Endothelial cell of umbilical vein (primary cell): ENCODE measurements at places on chromosomes 2 and 18. TPM values are rescaled to one million over a fixed set of nuclear protein-coding genes. Genes with fewer than 3 reads are reported as not detected.
A peak's percentile ranks its signal among the peaks of the same experiment; 100 is the strongest.

DNA sequence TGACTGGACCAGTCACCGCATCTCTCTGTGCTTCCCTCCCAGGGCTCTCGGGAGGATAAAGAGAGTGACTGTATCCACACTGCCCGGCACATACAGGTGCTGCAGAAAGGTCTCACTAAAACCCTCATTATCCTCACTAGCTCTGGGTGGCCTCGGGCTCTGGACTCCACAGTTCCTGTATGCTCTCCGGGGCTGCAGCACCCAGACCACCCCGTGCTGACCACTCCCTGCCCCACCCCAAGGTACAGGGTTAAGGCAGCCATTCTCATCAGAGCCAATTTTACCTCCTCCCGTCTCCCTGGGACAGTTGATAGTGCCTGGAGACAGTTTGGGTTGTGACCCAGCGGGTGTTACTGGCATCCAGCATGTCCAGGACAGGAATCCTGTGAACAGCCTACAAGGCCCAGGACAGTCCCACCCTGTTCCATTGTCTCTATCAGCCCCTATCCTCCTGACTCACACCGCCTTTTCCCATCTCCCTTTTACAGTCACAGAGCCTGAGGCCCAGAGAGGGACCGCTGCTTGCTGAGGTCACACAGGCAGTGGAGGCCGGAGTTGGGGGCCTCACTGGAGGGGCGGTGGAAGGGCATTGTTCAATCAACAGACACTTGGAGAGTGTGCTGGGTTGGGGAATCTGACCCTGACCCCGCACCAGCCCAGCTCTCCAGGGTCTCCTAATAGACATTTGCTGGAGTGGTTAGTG lies 1.7 kb downstream of the ZAP70 start:
- H3K4me3 ChIP-seq, result no peak overlapping the region
- H3K36me3 ChIP-seq, result no peaks in the 10 kb centered on the region
- H3K27ac ChIP-seq, result no peak overlapping the region
- no peaks in the 10 kb centered on the region for H3K27me3 ChIP-seq
- H3K4me1 ChIP-seq, result no peaks in the 10 kb centered on the region

- H3K27ac ChIP-seq, result peak overlapping the region; percentile 63
- peaks cover 9% of the 10 kb centered on the region for H3K27me3 ChIP-seq
- H3K4me1 ChIP-seq, result peaks cover 7% of the 10 kb centered on the region
- no peak for DNase-seq
- H3K36me3 ChIP-seq, result no peaks in the 10 kb centered on the region
Observed at GRCh38 chr18:10526561-10526949, 728 bp downstream of the NAPG start.

DNA sequence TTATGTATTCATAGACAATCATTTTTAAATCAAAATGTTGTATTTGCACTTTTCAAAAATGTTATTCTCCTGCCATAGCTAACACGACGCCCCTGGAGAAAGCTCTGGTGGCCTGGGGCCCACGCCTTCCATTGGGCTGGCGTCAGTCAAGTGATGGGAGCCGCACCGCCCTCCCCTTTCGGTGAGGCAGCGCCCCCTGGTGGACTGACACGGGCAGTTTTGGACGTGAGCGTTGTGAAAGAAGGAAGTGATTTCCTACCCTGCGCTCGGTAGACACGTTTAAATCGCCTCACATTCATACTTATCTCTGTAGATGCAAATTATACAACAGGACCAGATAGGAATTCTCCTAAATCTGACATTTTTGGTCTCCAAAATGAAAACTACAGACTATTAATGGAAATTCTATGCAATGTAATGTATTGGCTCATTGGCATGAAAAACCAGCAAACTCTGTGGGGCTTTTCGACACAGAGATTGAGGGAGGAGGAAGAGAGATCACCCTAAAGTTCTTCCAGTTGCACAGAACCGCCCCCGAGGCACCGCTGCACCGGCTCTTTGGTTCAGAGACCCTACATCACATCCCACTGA lies 326.2 kb upstream of the SOX11 start:
- no peaks in the 10 kb centered on the region for H3K4me1 ChIP-seq
- H3K4me3 ChIP-seq, result no peak overlapping the region
- peak; percentile 7 for DNase-seq
- no peaks in the 10 kb centered on the region for H3K27me3 ChIP-seq

- no peaks in the 10 kb centered on the region for H3K36me3 ChIP-seq
- H3K4me3 ChIP-seq, result no peak overlapping the region
- no peaks in the 10 kb centered on the region for H3K27me3 ChIP-seq
- H3K4me1 ChIP-seq, result no peaks in the 10 kb centered on the region
- no peak overlapping the region for H3K27ac ChIP-seq
Observed at GRCh38 chr2:170227507-170227947, 49.6 kb downstream of the MYO3B start.

DNA sequence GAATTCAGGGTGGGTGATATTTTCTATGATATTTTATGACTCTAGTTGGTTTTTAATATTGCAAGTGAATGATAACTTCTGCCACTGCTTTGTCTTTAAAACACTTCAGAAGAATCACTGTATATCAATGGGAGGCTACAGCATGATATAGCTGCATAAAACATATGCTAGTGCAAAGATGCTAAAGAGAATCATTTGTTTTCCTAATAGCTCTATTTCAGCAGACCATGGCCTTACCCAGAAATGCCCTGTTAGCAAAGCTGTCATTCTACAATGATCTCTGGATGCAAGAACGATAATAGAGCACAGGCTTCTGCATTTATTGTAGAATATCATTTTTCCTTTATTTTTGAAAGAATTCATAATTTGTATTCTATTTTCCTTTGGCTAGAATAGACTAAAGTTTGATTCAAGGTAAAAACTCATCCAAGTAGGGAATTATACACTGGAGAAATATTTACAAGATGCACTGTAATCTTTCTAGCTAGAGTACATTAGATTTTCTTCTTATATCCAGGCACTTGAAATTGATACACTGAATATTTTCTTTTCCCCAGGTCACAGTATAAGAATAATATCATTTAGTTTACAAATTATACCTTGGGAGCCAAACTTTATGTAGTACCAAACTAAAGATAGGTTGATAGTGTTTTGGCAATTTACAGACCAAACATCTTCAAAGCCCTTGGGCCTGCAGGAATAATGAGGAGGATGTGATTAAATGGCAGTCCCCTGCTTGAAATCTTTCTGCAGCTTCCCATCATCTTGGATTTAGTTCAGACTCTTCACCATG lies 252.6 kb upstream of the LINC00305 start:
- no peak for DNase-seq
- no peak overlapping the region for H3K4me3 ChIP-seq
- H3K4me1 ChIP-seq, result peaks cover 3% of the 10 kb centered on the region

DNA sequence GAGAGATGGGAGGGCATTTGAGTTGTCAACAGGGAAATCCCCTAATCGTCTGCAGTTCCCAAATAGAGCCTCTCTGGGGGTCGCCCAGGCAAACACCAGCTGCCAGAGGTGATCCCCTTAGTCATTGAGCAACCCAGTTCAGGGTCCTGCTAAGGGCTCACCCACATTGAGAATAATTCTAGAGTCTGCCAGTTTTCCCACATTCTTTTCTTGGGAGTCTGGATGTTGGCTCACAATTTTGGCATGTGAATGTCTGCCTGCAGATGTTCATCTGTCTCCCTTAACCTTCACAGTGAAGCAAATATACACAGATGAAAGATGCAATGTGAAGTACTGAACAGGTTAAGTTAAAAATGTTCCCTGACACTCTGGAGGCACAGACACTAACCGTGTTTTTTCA lies 11.4 kb upstream of the SMIM21 start:
- no peak overlapping the region for H3K27ac ChIP-seq
- H3K4me3 ChIP-seq, result no peak overlapping the region
- no peaks in the 10 kb centered on the region for H3K4me1 ChIP-seq
- no peaks in the 10 kb centered on the region for H3K36me3 ChIP-seq
- H3K27me3 ChIP-seq, result no peaks in the 10 kb centered on the region
- DNase-seq, result no peak

DNA sequence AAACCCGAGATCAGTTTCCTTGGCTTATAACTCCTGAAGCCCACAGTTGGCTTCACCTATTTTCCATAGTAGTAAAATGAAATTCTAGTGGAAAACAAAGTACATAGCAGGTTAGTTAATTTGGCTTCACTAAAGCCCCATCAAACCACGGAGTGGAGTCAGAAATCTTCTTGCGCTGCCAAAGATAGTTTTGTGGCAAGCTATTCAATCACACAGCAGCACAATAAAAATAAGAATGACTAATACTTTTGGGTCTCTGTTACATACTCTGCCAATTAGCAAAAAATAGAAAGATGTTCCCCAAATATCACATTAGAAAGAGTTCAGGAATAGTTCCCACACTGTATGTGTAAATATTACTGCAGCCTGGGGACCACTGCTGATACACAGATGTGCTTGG lies 175.2 kb upstream of the NOL4 start:
- no peaks in the 10 kb centered on the region for H3K4me1 ChIP-seq
- no peak overlapping the region for H3K27ac ChIP-seq
- no peaks in the 10 kb centered on the region for H3K36me3 ChIP-seq
- H3K27me3 ChIP-seq, result peaks cover 7% of the 10 kb centered on the region

GRCh38 chr2:85327160-85327821 lies 498 bp downstream of the TGOLN2 start:
- peak overlapping the region; percentile 80 for H3K4me3 ChIP-seq
- peak; percentile 67 for DNase-seq
- H3K27me3 ChIP-seq, result no peaks in the 10 kb centered on the region
- H3K27ac ChIP-seq, result peak overlapping the region; percentile 86

- no peaks in the 10 kb centered on the region for H3K36me3 ChIP-seq
- DNase-seq, result no peak
- H3K4me3 ChIP-seq, result no peak overlapping the region
- H3K27me3 ChIP-seq, result peaks cover 2% of the 10 kb centered on the region
- H3K4me1 ChIP-seq, result no peaks in the 10 kb centered on the region
Observed at GRCh38 chr2:7116511-7116910, 199.3 kb downstream of the RNF144A start.

- H3K27ac ChIP-seq, result no peak overlapping the region
- H3K4me3 ChIP-seq, result no peak overlapping the region
- no peaks in the 10 kb centered on the region for H3K36me3 ChIP-seq
- H3K4me1 ChIP-seq, result peaks cover 4% of the 10 kb centered on the region
Observed at GRCh38 chr2:237299906-237300305, 114.1 kb downstream of the COL6A3 start.

DNA sequence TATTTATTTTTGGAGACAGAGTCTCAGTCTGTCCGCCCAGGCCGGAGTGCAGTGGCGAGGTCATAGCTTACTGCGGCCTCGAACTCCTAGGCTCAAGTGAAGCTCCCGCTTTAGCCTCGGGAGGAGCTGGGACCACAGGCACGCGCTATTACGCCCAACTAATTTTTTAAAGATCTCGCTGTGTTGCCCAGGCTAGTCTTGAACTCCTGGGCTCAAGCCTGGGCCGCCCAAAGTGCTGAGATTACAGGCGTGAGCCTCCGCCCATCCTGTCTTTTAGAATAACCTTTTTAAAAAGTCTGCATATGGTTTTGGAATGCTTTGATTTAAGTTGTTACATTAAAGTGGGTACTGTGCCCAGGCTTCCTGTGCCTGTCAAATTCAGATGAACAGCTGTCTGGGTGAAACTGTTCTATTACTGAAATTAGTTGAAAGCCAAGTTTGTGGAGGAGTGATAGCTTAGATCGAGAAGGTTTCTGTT lies 944 bp downstream of the RAB3GAP1 start:
- H3K4me3 ChIP-seq, result peak overlapping the region; percentile 87
- peaks cover 30% of the 10 kb centered on the region for H3K4me1 ChIP-seq

DNA sequence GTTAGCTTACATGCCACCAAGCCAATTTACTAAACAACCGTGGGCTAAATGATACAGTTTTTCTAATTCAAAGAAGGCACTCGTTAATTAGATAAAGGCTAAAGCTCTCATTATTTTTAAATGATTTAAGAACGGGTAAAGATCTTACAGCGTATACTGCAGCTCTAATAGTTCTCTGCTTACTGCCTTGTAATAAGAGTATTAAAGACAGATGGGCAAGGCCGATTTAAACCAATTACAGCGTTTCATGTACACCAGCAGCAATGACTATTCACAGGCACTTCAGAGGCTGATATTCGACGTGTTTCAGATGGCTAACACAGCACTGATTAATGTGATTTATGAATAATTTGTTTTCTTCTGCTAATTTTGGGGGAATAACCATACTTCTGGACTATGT lies 259.3 kb downstream of the ZNF407 start:
- H3K27me3 ChIP-seq, result no peaks in the 10 kb centered on the region
- H3K4me3 ChIP-seq, result no peak overlapping the region
- H3K4me1 ChIP-seq, result no peaks in the 10 kb centered on the region
- no peak for DNase-seq
- no peak overlapping the region for H3K27ac ChIP-seq
- H3K36me3 ChIP-seq, result no peaks in the 10 kb centered on the region

DNA sequence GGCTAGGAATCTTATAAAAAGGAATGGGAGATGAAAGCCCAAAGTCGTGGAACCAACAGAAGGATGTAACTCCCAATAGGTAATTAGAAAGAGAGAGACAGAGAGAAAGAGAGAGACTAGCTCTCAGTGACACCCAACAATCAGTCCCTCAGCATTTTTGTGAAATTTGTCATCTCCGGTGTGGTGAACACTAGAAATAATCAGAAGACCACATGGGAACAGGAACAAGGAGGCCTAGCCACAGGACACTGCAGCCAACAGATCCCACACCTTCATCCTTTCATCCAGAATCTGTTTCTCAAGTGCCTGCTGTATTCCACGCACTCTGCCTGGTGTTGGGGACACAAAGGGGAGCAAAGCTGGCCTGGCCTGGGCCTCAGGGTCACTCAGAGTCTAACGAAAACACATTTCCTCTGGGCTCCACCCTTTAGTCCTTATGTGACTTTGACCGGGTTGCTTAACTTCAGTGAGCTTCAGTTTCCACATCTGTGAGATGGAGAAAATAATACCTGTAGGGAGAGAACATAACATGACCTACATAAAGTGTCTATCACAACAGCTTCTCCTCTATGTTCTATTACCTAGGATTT lies 53.1 kb downstream of the EHD3 start:
- H3K4me1 ChIP-seq, result peaks cover 32% of the 10 kb centered on the region
- no peaks in the 10 kb centered on the region for H3K36me3 ChIP-seq
- H3K4me3 ChIP-seq, result no peak overlapping the region
- peak overlapping the region; percentile 36 for H3K27ac ChIP-seq

DNA sequence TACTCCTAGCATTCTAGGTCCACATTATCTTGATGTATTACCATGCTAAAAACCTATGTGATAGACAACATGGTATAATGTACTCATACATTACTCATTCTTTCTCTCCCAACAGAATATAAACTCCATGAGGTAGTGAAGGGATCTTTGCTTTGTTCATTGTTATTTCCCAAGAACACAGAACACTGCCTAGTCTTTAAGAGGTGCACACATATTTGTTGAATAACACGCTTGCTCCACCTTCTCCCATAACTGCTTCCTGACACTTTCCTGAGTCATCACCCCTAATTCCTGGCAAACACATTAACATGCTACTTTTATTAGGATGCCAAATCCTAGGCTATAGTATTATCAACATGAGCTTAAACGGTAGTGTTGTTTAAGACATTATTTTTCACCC lies 41.3 kb downstream of the REV1 start:
- H3K27ac ChIP-seq, result peak overlapping the region; percentile 13
- H3K4me1 ChIP-seq, result peaks cover 12% of the 10 kb centered on the region
- H3K36me3 ChIP-seq, result no peaks in the 10 kb centered on the region
- peak; percentile 81 for DNase-seq
- no peaks in the 10 kb centered on the region for H3K27me3 ChIP-seq

GRCh38 chr2:10668402-10669012 lies 21.3 kb downstream of the NOL10 start:
- no peaks in the 10 kb centered on the region for H3K27me3 ChIP-seq
- H3K27ac ChIP-seq, result no peak overlapping the region
- H3K4me3 ChIP-seq, result no peak overlapping the region
- H3K4me1 ChIP-seq, result no peaks in the 10 kb centered on the region
- peak; percentile 82 for DNase-seq

CD8A gene
- not detected in 2 replicates for total RNA-seq

CD226 gene
- total RNA-seq, result 0.20 and 0.25 TPM in 2 replicates

CPLX4 gene
- not detected in 2 replicates for total RNA-seq

STARD6 gene
- not detected in 2 replicates for total RNA-seq

LIMS3 gene
- 9.4 and 17.8 TPM in 2 replicates for total RNA-seq

VWA3B gene
- not detected in 2 replicates for total RNA-seq
